ENCODE measurements at places on chromosomes 4 and X. TPM values are rescaled to one million over a fixed set of nuclear protein-coding genes. Genes with fewer than 3 reads are reported as not detected.
A peak's percentile ranks its signal among the peaks of the same experiment; 100 is the strongest.

DNA sequence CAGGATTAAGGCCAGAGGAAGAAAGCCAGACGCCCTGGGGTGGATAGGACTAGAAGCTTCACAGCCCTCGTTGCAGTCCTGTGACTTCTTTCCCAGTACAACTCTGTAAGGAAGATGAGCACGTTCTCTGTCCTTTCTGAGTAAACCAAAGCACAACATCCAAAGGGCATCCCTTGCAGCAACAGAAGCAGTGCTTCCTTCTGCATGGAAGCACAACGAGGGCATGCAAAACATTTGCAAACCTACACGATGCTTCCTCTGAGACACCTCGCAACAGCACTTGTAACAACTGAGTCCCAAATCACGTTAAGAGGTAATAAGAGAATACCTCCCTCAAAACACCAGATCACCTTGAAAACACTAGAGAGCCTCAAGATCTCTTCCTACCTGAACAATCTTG lies 335.7 kb upstream of the RASGEF1B start:
- DNase-seq: no peak

- no peak for DNase-seq
Observed at GRCh38 chr4:76969495-76969894, 19.9 kb downstream of the SEPTIN11 start.

DNA sequence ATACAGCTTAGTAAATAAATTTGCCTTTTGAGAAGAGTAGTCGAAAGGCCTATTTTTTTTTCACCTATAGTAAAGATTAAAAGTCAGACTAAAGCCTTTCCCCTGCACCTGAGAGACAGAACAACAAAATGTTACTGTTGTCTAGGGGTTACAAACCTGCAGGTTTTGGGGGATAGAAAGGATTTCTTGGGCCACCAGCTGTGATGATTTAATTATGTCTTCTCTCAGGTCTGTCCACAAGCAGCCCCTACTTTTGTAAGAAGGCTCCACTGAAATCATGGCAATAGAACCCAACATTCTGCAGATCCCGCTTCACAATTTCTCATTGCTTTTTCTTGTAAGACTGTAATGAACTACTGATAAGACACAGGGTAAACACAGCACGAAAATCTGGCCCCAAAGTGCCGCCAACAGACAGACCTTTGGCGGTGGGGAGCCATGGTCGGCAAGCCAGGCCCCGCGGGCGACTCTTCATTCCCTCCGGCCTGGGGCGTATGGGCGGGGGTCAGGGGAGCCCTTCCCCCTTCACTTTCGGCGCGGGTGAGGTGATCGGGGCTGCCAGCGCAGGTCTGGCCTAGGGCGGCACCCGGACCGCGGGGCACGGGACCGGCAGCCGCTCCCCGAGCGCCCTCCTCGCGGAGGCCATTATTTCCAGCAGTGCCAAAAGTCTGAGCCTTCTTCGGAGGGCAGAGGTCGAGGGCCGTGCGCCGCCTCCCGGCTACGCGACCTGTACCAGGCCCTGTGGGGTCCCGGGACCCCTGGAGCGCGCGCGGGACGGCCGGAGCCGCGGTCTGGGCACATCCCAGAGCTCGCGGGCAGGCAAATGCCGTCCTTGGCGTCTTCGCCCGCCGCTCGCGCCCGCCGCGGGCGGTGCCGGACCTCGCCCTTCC lies 812 bp upstream of the KDM6A start:
- DNase-seq: no peak

GRCh38 chr4:47690611-47691010 lies 147.3 kb downstream of the CORIN start:
- no peak for DNase-seq

GRCh38 chr4:152099061-152099425 lies 338.2 kb upstream of the GATB start:
- no peak for DNase-seq

DNA sequence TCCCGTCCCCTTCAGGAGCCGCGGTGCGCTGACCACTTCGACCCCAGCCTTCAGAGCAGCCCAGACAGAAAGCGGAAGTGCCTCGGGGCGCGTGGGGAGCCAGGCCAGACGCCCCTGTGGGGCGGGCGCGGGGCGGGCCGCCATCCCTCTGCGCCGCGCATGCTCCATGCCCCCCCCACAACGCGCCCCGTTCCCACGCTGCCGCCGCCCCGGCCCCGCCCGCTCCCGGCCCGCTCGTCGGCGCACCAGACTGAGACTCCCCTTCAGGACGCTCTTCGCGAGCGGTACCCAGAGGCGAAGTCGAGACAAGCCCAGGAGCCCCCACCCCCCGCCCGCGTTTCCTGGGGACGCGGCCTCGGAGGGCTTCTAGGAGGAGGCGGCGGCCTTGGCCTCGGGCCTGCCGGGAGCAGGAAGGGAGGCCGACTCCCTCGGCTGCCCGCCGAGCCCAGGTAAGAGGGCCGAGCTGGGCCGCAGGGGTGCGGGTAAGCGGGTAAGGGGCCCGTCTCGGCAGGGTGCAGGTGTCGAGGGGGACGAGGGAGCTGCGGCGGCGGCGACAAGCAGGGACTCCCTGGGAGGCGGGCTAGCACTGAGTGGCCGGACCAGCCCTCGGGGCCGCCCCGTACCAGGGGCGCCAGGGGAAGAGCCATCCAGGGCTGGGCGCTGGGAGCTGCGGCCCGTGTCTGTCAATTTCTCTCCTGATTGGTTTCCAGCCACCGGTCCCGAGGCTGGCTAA lies at the start of gene ZFP92:
Gene ZFP92 (plus strand): TSS at position 218 of the 733 bp plus-strand sequence. CDS start 6,851 bp downstream, outside the sequence.
- DNase-seq: peak; percentile 23

DNA sequence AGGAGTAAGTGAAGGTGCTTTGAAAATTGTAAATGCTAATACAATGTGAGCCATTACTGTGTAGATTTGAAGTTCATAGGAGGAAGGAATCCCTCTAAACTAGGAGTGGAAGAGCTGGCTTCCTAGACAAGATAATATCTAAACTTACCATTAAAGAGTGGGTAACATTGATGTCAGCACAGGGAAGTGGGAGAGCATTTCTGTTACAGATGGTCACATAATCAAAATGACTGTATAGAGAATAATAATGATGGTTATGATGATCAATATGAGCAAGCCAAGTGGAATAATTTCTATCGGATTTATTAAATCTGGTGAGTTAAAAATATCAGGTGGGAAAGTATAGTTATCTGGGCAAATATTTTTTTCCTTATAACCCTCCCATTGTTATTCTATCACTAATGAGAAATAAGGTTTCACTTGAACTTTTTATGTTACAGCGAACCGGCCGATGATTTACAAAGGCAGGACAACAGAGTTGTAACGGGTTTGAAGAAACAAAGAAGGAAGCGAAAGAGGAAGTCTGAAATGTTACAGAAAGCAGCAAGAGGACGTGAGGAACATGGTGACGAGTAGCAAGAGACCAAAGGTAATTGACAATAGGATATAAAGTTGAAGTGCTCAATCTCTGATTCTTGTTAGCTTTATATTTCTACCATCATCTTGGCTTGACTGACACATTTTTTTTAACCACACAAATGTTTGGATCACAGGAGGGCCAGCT lies 43.5 kb downstream of the FMR1NB start:
- DNase-seq: no peak

The SPOCK3 gene
- 1.7 TPM for total RNA-seq

The CXCL3 gene
- total RNA-seq: not detected

The STATH gene
- not detected for total RNA-seq

The MAGED4 gene
- total RNA-seq: 1.3 TPM
